Small intestine (tissue), 16 donors: ENCODE measurements at places on chromosomes 12 and 14.
A peak's percentile ranks its signal among the peaks of the same experiment; 100 is the strongest.

GRCh38 chr12:7877420-7877819, 4.7 kb upstream of the SLC2A14 start:
- no peaks in the 10 kb centered on the region for H3K36me3 ChIP-seq
- H3K4me1 ChIP-seq, result no peaks in the 10 kb centered on the region
- no peak overlapping the region for H3K4me3 ChIP-seq
- H3K27ac ChIP-seq, result no peak overlapping the region
- H3K27me3 ChIP-seq, result peaks cover 5% of the 10 kb centered on the region

DNA sequence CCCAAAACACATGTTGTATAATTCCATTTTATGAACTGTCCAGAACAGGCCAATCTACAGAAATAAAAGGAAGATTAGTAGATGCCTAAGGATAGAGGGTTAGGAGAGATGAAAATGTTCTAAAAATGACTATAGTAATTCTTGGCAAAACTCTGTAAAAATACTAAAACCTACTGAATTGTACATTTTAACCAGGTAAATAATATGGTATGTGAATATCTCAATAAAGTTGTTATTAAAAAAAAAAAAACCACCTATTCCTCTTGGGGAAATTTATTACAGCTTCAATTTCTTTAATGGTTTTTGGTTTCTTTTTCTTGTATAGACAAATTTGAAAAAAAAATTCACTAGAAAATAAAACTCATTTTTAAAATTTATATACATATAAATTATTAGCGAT, 33.2 kb downstream of the YAF2 start:
- no peaks in the 10 kb centered on the region for H3K36me3 ChIP-seq
- no peaks in the 10 kb centered on the region for H3K4me1 ChIP-seq
- H3K27me3 ChIP-seq, result no peaks in the 10 kb centered on the region
- H3K4me3 ChIP-seq, result no peak overlapping the region
- DNase-seq, result no peak
- no peak overlapping the region for H3K27ac ChIP-seq

DNA sequence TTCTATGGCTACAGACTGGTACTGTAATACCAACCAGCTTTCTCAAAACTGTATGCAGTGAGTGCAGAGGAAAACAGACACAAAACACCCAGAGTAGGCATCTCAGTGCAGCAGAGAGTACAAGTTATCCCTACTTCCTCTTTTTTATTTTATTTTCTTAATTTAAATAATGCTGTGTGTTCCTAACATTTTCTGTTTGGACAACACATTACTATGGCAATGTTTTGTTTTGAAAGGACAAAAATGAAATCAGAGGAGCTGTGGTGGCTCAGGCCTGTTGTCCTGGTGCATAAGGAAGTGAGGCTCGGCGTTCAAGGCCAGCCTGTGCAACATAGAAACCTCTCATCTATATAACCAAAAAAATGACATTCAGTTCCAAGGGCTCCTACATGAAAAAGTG, 33.7 kb upstream of the SELPLG start:
- H3K4me3 ChIP-seq, result no peak overlapping the region
- peak overlapping the region; percentile 36 for H3K27ac ChIP-seq
- no peaks in the 10 kb centered on the region for H3K27me3 ChIP-seq
- H3K36me3 ChIP-seq, result peaks cover 6% of the 10 kb centered on the region
- peaks cover 9% of the 10 kb centered on the region for H3K4me1 ChIP-seq
- DNase-seq, result no peak

DNA sequence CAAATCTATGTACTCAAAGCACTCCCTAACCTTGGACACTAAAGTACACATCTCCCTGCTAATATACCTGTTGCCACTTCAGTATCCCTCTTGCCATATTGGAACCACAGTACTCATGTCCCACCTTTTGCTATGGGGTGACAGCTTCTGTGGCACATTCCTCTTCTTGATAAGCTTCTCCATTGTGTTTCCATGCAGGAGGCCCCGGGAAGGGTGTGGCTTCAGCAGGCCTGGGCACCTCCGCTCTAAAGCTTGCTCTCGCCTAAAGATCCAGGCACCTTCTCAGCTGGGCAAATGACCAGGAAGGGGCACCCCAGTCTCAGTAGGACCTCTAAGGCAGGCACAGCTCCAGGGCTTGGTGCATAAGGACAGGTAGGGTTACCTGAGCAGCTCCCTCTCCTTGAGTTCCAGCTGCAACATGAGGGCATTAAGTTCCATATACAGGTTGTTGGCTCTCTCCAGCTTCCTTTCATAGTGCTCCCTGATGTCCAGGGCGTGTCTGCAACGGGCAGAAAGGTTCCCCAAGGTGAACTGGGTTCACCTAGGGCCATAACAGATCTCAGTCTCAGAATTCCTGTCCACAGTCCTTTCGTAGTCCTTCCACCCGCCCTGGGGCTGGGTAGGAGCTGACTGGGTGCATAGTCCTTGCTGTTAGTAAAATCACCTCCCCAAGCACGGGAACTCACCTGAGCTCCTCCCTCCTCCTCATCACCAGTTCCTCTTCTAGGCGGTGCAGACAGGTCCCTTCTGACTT, 15.9 kb downstream of the MAP3K12 start:
- DNase-seq, result peak; percentile 90
- no peak overlapping the region for H3K4me3 ChIP-seq
- H3K27ac ChIP-seq, result peak overlapping the region; percentile 32
- H3K4me1 ChIP-seq, result peaks cover 12% of the 10 kb centered on the region
- H3K36me3 ChIP-seq, result peaks cover 9% of the 10 kb centered on the region

DNA sequence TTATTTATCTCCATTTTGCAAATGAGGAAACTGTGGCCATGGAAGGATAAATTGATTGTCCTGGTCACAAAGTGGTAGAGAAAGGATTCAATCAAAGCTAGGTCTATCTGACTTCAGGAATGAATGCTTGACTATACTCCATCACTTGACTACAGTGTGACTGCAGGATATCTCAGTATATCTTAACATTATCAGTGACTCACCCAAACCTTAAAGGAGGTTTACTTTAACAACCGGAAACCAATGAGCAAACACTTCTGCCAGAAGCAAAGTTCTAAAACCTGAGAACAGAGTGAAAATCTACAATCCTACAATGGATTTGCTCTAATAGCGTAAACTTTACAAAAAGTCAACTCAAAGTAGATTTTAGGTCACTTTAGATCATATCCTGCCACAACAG, 277.0 kb downstream of the CEP128 start:
- no peak overlapping the region for H3K4me3 ChIP-seq
- no peaks in the 10 kb centered on the region for H3K36me3 ChIP-seq
- H3K27me3 ChIP-seq, result no peaks in the 10 kb centered on the region
- no peaks in the 10 kb centered on the region for H3K4me1 ChIP-seq

GRCh38 chr12:131454418-131455217, 256.3 kb upstream of the SFSWAP start:
- H3K36me3 ChIP-seq, result no peaks in the 10 kb centered on the region
- no peak overlapping the region for H3K27ac ChIP-seq
- peak; percentile 32 for DNase-seq
- H3K27me3 ChIP-seq, result no peaks in the 10 kb centered on the region

- peak overlapping the region; percentile 98 for H3K27ac ChIP-seq
- peak; percentile 61 for DNase-seq
- H3K27me3 ChIP-seq, result no peaks in the 10 kb centered on the region
- H3K36me3 ChIP-seq, result no peaks in the 10 kb centered on the region
Observed at GRCh38 chr12:4270016-4270830, 3.3 kb upstream of the CCND2 start.

- no peak overlapping the region for H3K27ac ChIP-seq
- H3K27me3 ChIP-seq, result no peaks in the 10 kb centered on the region
- H3K4me1 ChIP-seq, result no peaks in the 10 kb centered on the region
- peaks cover 4% of the 10 kb centered on the region for H3K36me3 ChIP-seq
- DNase-seq, result no peak
Observed at GRCh38 chr14:56216626-56217379, 98.6 kb downstream of the PELI2 start.
